Fibroblast of villous mesenchyme (primary cell): ENCODE measurements at places on chromosomes 3 and 15.

GRCh38 chr3:23701716-23702597, 103.8 kb upstream of the UBE2E1 start:
- DNase-seq, result no peak

- peak; percentile 58 for DNase-seq
Measured at GRCh38 chr3:152738656-152739055, 96.3 kb upstream of the P2RY1 start.

- no peak for DNase-seq
Measured at GRCh38 chr15:44029003-44029402, 166.1 kb downstream of the FRMD5 start.

DNA sequence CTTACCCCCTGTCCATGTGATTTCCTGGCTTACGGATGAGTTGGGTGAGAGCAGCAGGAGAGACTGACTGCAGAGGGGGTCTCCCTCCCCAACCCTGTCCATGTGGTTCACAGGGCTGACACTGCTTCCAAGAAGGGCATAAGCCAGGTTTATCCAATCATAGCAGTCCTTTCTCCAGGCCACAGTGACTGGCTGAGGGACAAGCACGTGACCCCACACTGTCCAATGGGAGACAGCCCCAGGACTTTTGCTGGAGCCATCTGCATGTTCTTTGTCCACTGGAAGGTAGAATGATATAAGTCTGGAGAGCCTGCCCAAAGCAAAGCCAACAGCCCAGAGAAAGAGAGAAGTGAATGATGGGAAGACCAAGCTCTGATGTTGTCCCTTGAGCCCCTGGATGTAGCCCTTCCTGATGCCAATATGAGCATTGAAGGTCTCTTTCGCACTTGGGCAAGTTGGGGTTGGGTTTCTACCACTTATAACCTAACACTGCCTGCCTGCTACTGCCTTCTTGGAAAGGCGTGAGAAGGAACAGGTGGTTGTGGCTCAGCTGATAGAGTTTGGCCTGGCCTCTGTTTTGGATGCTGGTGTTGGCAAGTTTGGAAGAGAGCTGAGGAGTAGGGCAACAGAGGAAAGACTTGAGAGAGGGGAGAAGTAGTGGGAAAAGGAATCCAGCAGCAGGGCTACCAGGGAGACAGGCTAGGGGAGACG, 41.3 kb upstream of the GRIP2 start:
- DNase-seq, result no peak

DNA sequence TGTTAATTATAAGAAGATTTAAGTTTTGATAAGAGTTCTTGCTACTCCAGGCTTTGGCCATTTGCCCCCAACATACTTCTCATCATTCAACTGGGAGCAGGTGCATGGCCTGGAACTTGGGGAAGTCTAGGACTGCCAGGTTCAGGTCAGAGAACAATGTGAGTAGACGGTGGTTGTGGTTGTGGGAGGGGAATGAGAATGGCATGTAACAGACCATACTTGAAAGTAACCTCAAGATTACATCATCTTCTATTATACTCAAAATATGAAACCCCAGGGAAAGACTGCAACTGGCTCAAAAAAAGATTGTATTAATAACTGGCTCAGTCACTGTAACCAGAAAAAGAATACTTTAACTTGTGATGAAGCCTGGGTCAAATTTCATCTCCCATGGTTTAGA, 364.9 kb upstream of the DPPA4 start:
- DNase-seq, result no peak

- DNase-seq, result no peak
Measured at GRCh38 chr3:187985647-187986046, 168.3 kb upstream of the LPP start.

DNA sequence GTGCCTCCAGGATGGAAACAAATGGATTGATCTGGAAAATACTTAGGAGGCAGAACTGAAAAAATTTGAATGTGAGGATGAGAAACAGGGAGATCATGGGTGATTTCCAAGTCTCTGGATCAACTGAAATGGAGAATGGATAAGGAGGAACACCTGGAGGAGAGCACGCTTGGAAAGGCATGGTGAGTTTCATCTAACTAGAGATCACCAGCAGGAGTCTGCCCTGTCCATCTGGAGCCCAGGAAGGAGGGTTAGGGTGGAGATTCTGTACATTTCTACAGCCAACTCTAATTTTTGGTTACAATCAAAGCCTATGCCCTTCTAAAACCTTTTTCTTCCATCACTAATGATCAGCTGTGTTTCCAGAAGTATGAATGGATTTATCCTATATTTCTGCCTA, 995.9 kb upstream of the CFAP20DC start:
- no peak for DNase-seq

DNA sequence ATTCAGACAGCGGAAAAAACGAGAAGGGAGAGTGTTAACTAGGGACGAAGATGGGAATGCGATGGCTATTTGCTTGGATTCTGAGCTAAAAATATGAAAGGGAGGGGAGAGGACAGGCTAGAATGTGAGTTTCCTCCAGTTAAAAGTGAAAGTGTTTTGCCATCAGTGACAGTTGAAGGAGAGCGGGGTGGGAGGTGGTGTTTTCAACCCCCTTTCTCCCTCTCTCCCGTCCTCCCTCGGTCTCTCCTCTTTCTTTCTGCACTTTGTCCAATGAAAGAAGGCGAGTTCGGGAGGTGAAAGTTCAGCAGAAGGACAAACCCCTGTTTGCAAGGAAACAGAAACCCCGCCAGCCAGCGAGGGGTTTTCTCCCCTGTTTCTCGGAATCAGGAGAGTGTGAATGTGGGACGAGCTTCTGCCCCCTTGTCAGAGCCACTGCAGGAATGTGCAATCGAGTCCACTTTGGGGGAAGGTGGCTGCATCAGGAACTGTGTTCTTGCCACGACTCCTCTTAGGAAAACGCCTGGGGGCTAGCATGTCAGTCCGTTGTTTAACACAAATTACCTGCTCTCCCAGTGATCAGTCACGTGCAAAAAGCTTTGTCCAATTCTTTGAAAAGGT, 975 bp upstream of the FOXP1 start:
- peak; percentile 55 for DNase-seq

DNA sequence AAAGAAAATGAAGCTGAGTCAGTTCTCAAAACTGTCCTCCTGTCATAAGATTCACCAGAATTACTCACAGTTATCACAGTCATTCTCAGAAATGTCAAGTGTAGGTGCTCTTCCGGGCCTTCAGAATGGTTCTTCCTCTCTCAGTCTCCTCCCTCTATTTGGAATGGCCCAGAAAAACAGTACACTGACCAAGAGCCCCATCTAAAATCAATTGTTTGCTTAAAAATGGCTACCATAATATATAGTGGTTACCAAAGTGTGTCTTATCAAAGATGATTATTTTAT, 99.8 kb downstream of the MECOM start:
- no peak for DNase-seq

DNA sequence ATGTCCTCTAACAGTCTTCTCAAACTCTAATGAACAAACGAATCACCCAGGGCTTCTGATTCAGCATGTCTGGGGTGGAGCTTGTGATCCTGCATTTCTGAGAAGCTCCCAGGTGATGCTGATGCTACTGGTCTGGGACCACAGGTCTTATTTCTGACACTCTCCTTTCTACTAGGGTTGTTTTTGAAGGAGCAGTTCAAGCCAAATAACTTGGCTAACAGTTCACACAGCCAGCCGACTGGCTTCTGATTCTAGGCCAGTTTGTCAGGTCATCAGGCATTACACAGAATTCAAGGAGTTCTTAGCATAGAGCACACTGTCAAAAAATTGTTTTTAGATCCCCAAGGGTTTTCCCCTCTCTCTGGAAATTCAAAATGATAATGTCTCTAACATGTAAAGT, 100.7 kb downstream of the TIGIT start:
- DNase-seq, result no peak

DNA sequence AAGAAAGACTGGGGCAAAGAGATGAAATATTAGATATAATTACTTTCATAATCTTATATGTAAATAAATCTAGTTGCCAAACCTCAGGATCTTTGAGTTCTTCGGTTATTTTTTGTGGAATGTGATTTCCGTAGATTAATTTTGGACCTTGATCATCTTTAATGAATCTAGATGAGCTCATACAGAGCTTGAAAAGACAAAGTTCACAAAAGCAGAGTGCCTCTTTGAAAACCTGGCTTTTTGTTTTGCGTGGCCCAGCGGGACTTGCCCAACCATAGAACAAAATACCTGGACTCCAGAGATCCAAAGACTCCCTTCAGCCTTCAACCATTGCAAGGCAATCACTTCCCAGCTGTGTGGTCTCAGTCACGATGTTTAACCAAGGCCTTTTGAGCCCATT, 54.8 kb upstream of the CHST2 start:
- DNase-seq, result no peak

DNA sequence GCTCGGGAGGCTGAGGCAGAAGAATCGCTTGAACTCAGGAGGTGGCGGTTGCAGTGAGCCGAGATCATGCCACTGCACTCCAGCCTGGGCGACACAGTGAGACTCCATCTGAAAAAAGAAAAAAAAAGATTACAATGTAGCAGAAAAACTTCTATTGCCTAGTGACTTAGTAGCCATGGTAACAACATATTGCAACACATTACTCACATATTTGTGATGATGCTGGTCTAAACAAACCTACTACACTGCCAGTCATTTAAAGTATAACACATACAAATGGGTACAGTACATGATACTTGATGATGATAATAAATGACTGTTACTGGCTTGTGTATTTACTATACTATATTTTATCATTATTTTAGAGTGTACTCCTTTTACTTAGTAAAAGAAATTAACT, 125.6 kb downstream of the PLOD2 start:
- DNase-seq, result peak; percentile 66
